KG1 (cell line): ENCODE measurements at places on chromosomes 5 and 9.

DNA sequence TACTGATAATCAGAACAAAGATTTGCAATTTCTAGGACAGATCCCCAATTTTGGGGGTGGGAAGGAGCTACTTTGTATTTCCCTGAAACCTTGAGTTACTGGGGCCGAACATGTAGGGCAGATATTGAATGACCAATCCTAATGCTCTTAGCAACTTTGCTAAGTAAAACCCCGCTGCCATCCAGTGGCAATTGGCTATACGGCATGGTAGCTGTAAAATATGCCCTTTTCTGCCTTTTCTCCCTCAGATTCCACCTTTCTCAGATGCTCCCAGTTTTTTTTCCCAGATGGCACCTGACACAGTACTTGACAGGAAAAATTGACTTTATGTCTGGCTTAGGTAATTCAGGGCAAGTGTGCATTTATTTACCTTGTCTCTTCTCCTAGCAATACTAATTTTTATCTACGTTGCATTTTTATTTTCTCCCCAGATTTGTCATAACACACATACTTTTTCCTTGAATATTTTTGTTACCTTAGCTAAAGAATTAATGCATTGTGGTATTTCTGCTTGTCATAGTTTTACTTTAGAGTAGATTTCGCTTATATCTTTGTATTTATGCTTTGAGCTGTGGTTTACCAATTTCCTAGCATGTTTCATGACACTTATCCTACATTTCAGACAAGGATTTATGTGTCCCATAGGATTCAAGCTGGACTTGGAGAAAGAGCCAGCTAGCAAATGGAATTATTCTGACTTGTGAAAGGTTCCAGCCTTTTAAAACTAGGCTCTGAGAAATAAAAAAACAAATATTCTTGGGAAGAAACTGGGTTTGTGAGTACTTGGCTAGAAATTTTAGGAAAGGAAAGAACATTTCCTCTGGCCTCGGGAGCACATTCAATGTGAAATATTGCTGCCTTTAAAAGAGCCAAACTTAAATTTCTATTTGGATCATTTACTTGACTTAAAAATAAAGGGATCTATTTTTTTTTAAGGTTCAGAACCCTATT lies 37.4 kb downstream of the PIK3R1 start:
- DNase-seq = no peak

DNA sequence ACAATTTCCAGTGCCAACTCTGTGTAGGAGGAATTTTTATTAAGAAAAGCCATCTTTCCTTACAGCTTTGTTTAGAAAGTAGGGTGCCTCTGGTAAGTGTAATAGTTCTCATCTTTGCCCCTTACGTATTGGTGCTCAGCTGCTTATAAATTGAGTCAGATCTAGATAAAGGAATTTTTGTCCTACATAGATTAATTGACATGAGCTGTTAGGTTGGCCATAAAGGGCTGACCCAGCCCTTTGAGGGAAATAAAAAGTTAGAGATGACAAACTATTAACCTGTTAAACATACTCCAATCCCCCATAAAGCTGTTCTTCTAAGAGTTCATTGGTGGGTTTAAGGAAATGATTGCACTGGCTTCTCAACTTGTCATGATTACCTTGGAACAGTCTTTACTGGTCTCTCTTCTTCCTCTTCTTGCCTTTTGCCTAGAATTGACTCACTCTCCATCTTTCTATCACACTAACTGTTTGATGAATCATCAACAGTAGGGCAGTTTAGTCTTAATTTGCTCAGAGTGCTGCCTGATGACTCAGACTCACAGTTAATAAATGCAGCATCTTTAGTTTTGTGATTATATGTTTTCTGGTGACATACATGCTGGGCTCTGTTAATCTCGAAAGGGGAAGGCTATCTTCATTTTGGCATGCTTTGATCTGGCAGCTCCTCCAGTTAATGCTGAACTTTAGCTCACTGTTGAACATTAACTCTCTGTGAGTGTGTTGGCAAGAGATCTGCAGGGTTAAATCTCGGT lies 51.7 kb downstream of the ARHGAP26 start:
- no peak for DNase-seq

- DNase-seq = no peak
Measured at GRCh38 chr5:96320797-96321196, 112.3 kb downstream of the PCSK1 start.

DNA sequence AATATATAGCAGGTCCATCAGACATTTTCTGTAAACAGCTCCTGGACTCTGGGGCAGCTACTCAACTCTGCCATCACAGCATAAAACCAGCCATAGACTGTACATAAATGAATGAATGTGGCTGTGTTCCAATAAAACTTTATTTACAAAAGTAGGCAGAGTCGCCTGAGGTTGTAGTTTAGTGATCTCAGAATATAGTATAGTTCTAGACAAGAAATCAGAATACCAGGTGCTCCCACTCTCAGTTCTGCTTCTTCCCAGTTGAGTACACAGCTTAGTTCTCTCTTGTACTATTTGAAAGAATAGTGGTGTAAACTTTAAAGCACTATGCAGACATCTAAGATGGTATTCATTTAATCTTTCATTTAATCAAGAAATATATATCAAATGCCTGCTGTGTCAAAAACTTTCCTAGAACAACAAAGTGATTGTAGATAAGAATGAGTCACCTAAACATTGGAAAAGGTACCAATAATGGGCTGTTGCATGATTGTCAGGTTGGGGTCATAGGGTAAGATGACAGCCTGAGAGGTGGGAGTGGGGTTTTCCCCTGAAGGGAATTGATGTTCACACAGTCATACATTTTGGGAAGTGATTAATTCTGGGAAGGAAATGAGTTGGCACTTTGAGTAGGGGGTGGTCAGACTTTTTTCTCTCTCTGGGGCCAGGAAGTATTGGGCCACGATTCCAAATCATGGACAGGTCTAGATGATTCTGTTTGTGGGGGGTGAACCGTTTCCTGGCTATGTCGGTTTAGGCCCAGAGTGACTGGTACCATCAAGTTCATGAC lies 37.0 kb downstream of the TNFSF8 start:
- no peak for DNase-seq

DNA sequence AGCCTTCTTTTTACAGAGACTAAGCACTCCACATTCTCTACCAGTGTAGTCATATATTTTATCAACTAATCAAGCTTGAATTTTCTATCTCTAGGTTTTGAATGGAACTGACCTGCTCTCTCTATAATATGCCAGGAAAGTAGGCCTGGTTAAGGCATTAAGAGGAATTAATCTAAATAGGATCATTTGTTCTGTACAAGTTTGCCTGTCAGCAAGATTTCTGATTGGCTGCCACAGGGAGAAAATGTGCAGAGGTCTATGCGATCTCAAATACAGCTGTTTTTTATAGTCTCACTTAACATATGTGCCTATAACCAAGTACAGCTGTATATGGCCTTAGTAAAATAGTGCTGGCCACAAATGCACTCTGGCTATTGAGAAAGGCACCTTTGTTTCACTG lies 418.8 kb downstream of the KDM4C start:
- DNase-seq = no peak

GRCh38 chr9:32926911-32927310 lies 74.5 kb downstream of the APTX start:
- DNase-seq = no peak

DNA sequence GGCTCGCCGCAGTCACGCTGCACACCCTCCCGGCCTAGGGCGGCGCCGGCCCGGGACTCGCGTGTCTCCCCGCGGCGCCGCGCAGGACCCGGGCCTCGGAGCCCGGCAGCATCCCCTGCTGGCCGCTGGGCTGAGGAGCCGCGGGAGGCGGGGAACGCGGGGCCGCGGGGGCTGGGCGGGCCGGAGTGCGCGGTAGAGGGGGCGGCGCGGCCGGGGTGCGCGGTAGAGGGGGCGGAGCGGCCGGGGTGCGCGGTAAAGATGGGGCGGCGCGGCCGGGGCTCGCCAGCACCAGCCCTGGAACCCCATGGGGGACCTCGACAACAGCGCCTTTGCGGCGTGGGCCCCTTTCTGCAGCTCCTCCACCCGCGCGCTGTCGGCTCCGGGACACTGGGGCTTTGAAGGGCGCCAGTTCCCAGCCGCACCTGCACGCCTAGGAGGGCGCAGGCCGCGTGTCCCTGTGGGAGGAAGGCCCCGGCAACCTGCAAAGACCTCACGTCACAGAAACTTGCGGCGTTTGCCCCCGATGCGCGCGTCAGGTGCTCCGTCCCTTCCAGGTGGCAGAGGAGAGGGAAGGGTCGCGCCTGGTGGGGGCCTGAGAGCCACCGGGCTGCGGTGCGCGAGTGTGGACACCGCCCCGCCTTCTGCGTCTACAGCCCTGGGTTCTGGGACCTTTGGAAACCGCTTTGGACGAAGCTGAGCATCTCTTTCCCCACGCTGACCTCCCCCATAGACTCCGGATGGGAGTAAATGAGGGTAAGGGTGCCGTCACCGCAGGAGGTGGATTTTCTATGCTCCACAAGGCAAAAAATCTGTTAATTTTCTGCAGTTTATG lies 49.6 kb downstream of the NSUN2 start:
- no peak for DNase-seq

DNA sequence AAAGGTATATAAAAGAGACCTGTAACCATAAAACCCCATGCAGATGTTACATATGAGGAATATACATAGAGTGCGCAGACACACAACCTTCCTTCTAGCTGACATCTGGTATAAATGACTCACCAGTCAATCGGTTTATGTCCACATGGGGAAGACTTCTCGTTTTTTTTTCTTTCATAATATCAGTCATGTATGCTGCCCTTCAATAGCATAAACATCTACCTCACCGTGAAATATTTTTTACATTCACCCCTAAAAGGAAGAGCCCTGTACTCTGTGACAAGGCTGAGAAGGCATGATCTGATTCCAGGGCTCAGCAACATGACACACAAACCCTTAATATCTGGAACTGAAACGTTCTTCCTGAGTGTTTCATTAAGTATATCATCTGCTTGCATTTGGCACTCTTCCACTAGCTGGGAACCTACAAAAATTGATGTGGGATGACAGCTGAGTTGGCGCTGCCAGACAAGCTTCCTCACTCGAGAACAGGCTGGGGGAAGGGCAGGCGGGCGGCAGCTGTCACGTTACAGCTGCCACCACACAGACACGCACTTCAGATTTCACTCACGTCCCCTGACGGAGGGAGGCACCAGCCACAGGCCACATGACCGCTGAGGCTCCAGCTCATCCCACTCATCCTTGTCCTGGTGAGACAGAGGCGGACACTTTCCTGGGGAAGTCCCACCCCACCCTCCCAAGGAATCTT lies 74.2 kb downstream of the SHB start:
- peak; percentile 42 for DNase-seq

DNA sequence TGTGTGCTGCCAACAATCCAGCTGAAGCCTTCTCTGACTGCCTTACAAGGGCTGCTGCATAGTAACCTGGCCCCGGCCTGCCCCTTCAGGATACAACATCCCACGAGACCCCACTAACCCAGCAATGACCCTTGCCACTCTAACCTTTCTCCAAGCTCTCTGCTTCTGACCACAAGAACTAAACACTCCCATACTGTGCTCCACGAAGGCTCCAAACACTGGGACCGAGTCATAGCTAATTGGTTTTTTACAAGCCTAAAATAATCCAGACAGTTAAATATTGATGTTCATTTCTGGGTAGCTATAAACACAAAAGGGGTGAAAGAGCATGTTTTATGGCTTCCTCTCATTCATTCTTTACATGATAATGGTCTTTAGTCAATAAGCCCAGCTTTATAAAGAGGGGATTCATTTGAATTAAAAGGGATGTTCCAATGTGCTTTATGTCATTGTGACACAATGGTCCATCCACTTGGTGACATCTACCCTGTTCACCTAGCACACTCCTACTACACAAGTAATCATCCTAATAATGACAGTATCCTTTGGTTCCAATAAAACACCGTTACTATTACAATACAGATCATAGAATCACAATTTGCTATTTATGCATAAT lies 16.2 kb upstream of the TLE4 start:
- DNase-seq = no peak

DNA sequence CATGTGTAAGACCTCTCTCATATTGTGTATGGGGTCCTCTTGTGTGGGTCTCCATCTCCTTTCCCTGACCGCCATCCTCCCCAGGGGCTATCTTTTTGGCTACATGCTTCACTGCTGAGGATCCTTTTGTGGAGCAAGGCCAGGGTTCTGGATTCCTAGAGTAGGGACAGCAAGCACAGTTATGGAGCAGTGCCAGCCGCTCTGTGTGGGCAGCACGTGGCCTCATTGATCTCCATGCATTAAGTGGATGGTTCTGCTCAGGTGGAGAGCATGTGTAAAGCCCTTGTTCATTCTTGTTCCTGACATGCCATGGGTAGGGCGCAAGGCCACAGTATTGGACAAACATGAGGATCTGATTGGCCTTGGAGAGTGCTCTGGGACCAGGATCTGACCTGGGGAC lies 8.9 kb downstream of the PHF2 start:
- no peak for DNase-seq

DNA sequence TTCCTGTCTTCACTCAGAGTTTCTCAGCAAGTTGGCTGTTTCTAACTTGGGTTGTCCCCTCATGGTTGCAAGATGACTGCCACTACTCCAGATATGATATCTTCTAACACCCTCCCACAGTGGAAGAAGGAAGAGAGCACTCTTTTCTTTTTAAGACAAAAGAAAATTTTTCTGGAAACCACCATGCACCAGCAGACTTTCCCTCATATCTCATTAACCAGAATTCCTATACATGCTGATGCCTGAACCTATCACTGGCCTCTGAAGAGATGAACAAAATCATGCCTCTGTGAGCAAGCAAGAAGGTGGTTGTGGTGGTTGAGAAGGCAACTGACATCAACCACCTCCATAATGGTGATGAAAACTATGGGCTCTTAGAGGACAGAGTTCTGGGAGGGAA lies 56.8 kb downstream of the FEM1C start:
- no peak for DNase-seq

DNA sequence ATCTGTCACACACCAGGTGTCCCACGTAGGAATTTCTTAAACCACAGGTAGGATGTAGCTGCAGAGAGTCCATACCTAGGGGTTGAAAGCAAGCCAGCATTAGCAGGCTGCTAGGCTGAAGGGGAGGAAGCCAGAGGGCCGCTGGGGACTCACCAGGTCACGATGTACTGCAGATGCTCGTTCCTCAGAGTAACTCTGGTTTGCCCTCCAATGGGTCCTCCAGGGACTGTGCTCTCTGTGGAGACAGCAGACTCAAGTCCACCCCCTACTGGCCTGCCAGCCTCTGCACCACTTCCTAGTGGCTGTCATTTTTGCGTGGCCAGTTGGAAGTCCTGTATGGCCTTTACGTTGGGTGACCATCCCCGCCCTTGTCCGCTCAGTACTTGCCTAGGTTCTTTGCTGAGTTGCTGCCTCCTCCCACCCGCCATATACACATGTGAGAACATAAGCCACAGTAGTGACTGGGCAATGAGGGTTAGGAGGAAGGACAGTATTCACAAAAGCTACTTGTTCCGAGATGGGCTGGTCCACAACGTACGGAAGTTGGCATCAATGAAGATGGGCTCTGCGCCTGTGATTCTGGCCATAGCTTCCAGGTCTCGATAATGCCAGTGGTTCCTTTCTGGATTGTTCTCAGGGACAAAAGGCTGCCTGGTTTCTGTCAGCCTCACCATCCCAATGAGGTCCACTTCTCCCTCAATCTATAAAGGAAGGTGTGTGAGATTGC lies 4.1 kb downstream of the RPL7A start:
- DNase-seq = no peak

GRCh38 chr5:59693492-59694309 lies 199.8 kb downstream of the PDE4D start:
- no peak for DNase-seq
